ENCODE measurements at places on chromosomes 5 and 9. TPM values are rescaled to one million over a fixed set of nuclear protein-coding genes. Genes with fewer than 3 reads are reported as not detected.

- H3K4me1 ChIP-seq = no peaks in the 10 kb centered on the region
- no peak overlapping the region for H3K27ac ChIP-seq
- no peak overlapping the region for H3K4me3 ChIP-seq
- no peaks in the 10 kb centered on the region for H3K27me3 ChIP-seq
Observed at GRCh38 chr5:146284016-146284415, 54.6 kb upstream of the POU4F3 start.

Gene ESM1
- total RNA-seq = 0.38 TPM

- no peaks in the 10 kb centered on the region for H3K27me3 ChIP-seq
- DNase-seq = no peak
- no peak overlapping the region for H3K27ac ChIP-seq
Observed at GRCh38 chr5:100306000-100306399, 229.2 kb upstream of the FAM174A start.

GRCh38 chr9:87504938-87505337, 7.3 kb downstream of the DAPK1 start:
- no peaks in the 10 kb centered on the region for H3K36me3 ChIP-seq
- no peak overlapping the region for H3K4me3 ChIP-seq
- no peak for DNase-seq
- H3K27me3 ChIP-seq = peaks cover 7% of the 10 kb centered on the region
- H3K27ac ChIP-seq = no peak overlapping the region

GRCh38 chr5:176647843-176648473, 674 bp downstream of the TSPAN17 start:
- peaks cover 2% of the 10 kb centered on the region for H3K36me3 ChIP-seq
- H3K27me3 ChIP-seq = no peaks in the 10 kb centered on the region
- H3K27ac ChIP-seq = peak overlapping the region; percentile 71

DNA sequence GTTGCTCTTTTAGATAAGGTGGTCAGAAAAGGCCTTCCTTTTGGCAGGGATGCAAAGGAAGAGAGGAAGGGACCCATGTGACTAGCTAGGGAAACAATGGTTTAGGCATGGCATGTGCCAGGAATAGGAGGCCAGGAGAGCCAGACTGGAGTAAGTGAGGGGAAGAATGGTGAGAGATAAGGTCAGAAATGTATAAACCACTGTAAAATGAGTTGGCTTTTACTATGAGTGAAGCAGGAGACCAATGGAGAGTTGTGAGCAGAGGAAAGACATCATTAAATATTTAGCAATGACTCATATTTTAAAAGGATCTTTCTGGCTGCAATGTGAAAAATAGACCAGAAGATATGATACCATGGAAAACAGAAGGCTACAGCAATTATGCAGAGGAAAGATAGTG, 50.9 kb downstream of the AP3B1 start:
- DNase-seq = no peak
- no peaks in the 10 kb centered on the region for H3K27me3 ChIP-seq
- no peak overlapping the region for H3K27ac ChIP-seq
- H3K4me1 ChIP-seq = no peaks in the 10 kb centered on the region
- no peak overlapping the region for H3K4me3 ChIP-seq

- H3K27me3 ChIP-seq = no peaks in the 10 kb centered on the region
- DNase-seq = peak; percentile 29
- peaks cover 25% of the 10 kb centered on the region for H3K36me3 ChIP-seq
- no peak overlapping the region for H3K4me3 ChIP-seq
- peaks cover 16% of the 10 kb centered on the region for H3K4me1 ChIP-seq
Observed at GRCh38 chr9:91066856-91067255, 265.2 kb downstream of the SYK start.

Gene PDCD1LG2
- 3.2 TPM for total RNA-seq

Gene TLX3
- not detected for total RNA-seq

DNA sequence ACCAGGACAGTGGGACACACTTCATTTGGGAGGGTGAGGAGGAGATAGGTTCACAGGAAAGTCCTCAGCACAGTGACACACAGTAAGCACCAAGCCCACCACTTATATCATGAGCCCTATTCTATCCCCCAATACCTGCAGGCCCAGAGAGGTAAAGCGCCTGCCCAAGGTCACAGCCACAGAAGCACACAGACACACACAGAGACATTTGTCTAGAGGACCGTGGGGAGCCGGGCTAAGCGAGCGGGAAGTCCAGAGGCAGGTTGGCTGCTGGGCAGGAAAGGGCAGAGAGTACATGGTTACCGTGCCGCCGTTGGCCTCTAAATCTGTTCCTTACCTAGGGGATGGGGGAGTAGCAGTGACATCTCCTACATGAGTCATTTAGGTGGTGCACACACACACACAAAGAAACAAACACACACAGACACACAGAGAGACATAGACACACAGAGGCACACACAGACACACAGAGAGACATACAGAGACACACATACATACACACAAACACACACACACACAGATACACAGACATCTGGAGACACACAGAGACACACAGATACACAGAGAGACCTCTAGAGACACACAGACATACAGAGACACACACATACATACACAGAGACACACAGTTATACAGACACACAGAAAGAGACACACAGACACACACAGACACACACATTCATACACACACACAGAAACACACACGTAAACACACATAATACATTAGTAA, 15.9 kb upstream of the DUSP1 start:
- H3K4me3 ChIP-seq = no peak overlapping the region
- H3K27ac ChIP-seq = no peak overlapping the region
- no peaks in the 10 kb centered on the region for H3K4me1 ChIP-seq
- no peaks in the 10 kb centered on the region for H3K27me3 ChIP-seq
- DNase-seq = no peak
- H3K36me3 ChIP-seq = no peaks in the 10 kb centered on the region

Gene AGTPBP1
- 22.9 TPM for total RNA-seq

GRCh38 chr5:83751201-83751600, 30.5 kb upstream of the HAPLN1 start:
- no peak overlapping the region for H3K4me3 ChIP-seq
- no peaks in the 10 kb centered on the region for H3K27me3 ChIP-seq
- H3K4me1 ChIP-seq = no peaks in the 10 kb centered on the region
- H3K36me3 ChIP-seq = no peaks in the 10 kb centered on the region
- DNase-seq = no peak
- H3K27ac ChIP-seq = no peak overlapping the region

DNA sequence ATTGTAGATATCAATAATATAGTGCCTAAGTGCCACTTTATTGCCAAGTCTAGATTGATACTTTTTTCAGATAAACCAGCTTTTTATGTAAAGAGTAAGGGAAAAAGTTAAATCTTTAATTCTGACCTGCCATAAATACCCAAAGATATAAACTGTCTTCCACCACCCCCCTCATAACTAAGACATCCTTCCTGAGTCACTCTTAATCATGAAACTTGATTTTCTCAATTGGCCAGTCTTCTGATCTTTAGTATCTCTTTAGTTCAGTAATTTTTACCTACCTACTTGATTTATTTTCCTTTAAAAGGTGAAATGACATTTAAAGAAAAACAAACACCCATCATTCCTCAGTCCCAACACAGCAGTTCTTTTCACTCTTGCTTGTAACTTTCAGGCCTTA, 21.8 kb downstream of the C5orf22 start:
- H3K36me3 ChIP-seq = peaks cover 57% of the 10 kb centered on the region
- no peaks in the 10 kb centered on the region for H3K4me1 ChIP-seq
- DNase-seq = no peak
- H3K27ac ChIP-seq = no peak overlapping the region
- no peak overlapping the region for H3K4me3 ChIP-seq
- H3K27me3 ChIP-seq = no peaks in the 10 kb centered on the region

- no peak overlapping the region for H3K27ac ChIP-seq
- H3K36me3 ChIP-seq = no peaks in the 10 kb centered on the region
- DNase-seq = no peak
- no peaks in the 10 kb centered on the region for H3K4me1 ChIP-seq
Observed at GRCh38 chr5:13553896-13554295, 390.6 kb downstream of the DNAH5 start.

DNA sequence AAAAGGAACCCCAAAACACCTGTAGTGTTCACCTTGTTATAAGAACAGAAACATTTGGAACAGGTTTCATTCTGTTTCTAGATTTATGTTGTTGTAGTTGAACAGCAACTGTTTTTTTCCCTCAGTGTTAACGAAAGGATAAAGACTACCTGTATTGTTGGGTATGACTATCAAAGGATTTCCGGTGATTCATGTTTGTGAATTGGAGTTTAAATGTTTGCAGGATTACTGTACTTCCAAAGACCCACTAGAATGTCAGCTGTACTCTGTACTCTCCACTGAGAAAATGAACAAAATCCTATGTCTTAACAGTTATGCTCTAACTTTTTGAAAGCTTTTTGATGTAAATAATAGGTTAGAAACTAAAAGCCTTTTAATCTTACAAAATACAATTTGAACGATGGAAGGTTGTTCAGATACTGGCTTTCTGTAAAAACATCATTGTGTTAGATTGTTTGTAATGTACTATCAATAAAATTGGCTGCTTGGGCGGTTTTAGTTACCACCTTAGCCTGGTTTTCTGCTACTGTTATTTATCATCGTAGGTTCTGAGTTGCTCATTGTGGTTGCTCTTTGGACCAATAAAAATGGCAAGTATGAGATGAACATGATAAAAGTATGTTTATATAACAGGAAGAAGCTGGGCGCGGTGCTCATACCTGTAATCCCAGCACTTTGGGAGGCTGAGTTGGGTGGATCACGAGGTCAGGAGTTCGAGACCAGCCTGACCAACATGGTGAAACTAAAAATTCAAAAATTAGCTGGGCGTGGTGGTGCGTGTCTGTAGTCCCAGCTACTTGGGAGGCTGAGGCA, 44.1 kb downstream of the DCP2 start:
- DNase-seq = no peak
- H3K36me3 ChIP-seq = peaks cover 56% of the 10 kb centered on the region
- peak overlapping the region; percentile 31 for H3K27ac ChIP-seq
- H3K4me1 ChIP-seq = peaks cover 64% of the 10 kb centered on the region

Gene MLANA
- not detected for total RNA-seq
